NCI-H345 (cell line): ENCODE measurements at places on chromosomes 5 and 9.

- no peak for DNase-seq
Observed at GRCh38 chr9:89853931-89854330, 249.1 kb downstream of the GADD45G start.

DNA sequence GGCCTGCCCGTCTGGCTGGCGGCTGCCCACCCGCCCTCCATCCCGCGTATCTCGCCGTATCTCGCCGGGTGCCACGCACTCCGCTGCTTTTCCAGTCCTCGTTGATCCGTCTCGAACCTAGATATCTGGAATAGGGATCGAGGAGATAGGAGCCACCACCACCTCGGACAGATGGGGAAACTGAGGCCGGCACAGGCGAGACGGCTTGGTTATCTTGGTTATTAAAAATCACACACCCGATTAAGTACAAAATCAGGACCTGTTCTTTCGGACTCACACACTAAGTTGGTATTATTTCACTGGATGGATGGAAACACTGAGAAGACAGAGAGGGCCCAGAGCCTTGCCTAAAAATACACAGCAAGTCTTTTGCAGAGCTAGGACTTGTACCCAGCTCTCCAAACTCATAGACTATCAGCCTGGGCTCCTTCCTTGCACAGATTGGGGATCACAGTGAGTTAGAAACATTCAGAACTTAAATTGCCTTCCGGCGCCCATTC is 678 bp downstream of the SLC26A2 start:
- DNase-seq = peak; percentile 16

- no peak for DNase-seq
Observed at GRCh38 chr9:18037981-18038380, 436.0 kb upstream of the ADAMTSL1 start.

DNA sequence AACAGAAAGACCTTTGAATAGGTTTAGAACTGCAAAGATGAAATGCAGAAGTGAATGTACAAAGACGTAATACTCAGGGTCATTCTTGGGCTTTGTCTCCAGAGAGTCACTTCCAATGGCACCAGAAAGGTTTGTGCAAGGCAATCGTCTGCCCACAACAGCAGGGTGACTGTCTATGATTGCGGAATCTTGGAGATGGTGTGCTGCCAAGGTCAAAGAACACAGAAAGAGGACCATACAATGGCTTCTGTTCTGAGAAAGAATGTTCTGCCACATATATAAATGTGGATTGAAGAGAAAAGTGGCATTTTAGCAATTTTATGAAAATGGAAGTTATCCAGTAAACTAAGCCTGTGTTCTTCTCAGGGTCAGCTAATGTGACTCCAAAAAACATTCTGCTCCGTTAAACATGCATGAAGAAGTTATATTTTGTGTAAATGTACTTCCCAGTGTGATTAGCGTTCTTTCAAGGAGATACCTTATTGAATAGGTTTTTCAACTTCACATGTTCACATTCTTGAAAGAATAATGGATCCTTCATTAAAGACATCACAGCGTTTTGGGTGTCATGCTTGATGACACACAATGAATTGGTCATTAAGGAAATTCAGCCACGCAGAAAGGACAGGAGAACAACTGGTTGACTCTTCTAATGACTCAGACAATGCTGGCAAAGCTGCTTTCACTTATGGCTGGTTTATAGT is 73.4 kb upstream of the CDH6 start:
- DNase-seq = no peak

DNA sequence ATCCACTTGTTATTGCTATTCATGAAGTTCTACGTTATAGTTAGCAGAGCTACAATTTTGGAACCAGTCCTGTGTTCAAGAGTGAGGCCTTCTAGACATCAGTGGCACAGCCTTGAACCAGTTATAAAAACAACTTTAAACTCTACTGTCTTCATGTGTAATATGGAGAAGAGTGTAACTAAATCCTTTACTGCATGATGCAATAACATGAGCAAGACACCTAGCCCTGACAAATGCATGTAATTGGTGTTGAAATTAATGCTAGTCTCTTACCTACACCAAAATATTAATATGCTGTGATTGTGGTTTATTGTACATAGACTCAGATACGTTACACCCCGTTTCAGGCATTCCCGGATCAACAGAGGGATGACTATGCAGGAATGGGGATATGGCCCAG is 654.6 kb downstream of the IRX1 start:
- DNase-seq = no peak

DNA sequence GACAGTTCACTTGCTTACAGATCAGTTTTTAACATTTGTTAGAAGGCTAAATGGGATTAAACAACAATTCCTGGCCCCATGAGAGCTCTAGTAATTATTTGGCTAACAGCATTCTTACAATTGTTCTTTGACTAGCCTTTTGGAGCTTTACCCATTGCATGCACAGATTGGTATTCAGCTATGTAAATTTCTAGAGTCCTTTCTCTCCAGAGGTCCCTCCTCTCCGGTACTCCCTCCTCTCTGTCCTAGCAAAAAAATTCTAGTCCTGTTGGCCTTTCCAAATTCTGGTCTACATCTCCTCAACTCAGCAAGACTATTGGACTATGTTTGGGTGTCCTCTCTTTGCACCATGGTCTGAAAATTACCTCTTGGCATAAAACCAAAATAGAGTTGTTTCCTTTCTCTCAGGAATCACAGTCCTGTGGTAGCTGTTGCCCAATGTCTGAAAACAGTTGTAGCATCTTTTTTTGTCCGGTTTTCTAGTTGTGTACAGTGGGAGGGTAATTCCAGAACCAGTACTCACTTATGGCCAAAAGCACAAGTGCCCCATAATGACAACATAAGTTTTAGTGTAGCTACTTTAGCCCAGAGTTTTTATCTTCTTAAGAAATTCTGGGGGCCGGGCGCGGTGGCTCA is 18.1 kb downstream of the SAR1B start:
- no peak for DNase-seq

DNA sequence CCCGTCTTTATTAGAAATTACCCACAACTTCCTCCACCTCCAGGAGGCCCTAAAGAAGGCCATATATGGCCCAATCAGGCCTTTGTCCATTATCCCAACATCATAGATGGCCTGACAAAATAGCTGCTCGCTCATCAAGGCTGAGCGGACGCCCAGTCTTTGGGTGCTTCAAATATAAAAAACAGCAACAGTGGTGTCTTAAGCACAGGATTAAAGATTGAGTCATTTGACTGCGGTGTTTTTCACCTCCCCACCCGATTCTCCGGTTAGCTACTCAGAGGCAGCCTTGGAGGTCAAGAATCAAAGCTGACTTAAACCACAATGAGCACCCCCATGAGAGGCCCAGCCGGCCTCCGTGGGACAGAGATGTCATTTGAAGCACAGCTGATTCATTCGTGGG is 18.8 kb downstream of the S1PR3 start:
- no peak for DNase-seq

GRCh38 chr5:121121786-121122185 is 657.7 kb downstream of the PRR16 start:
- DNase-seq = no peak

GRCh38 chr9:118630079-118630478 is 739.2 kb downstream of the BRINP1 start:
- DNase-seq = no peak

- DNase-seq = no peak
Observed at GRCh38 chr5:68112658-68113057, 102.9 kb upstream of the PIK3R1 start.

GRCh38 chr5:15850939-15851341 is 328.7 kb downstream of the MARCHF11 start:
- DNase-seq = no peak

DNA sequence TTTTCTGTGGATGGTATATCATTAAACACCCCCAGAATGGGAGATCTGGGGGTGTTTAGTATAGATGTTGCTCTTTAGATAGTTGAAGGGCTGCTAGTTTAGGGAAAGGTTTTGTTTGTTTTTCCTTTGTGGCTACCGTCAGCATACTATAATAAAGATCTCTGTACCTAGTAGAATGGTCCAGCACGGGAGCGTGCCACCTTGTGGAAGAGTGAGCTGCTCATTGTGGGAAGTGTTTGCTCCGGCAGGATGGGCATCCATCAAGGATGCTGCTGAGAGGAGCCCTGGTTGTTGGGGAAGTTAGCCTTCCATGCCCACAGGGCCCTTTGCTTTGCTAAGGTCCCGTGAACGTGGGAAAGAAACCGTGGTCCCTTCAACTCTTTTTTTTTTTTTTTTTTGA is 113.1 kb downstream of the LIFR start:
- no peak for DNase-seq

- DNase-seq = no peak
Observed at GRCh38 chr9:15612962-15613361, 60.1 kb downstream of the CCDC171 start.

GRCh38 chr5:174096619-174097018 is 51.1 kb downstream of the NSG2 start:
- DNase-seq = no peak

- no peak for DNase-seq
Observed at GRCh38 chr9:12764150-12764549, 10.7 kb upstream of the LURAP1L start.

DNA sequence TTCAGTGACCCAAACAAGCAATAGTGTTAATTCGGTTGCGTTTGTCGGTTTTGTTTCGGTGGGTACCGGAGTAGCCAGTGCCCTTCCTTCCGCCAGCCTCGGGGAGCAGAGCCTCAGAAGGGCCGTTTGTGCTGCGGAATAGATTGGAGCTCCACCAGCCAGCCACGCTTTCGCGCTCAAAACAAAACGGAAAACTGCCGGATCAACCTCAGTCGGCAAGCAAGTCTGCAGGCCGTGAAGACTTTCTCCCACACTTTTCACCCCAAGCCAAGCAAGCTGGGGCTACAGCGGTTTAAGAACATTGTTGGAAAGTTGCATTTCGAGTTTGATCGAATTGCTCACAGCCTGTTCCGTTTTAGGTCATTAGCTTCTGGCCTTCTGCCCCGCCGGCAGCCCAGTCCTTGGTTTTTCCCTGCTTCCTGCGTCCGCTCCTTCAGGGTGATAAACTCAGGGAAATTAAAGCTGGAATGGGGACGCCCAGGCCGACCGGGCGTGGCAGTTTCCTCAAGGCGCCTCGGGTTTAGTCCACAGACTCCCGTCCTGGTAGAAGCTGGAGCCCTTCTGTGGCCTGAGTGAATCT is 803 bp upstream of the CCNO start:
- DNase-seq = peak; percentile 47

DNA sequence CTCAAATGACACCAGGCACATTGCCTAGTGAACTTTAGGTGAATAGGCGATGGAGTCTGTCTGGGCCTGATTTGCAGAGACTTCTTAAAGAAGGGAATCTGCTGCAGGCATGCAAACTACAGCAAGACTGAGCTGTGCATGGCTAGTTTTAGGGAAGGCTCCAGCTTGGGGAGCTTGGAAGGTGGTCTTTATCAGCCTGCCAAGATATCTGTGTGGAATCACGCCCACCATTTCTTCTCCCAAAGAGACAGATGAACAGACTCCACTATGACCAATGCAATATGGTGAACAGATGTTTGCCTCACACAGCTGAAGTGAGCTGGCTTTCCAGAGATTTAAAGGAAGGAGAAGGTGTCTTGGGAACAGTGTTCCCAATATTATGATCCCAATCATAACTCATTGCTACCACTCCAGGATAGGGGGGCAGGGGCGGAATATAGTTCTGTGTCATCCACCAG is 129.0 kb upstream of the HMHB1 start:
- DNase-seq = no peak

- no peak for DNase-seq
Observed at GRCh38 chr5:58523956-58524355, 32.7 kb downstream of the GAPT start.

DNA sequence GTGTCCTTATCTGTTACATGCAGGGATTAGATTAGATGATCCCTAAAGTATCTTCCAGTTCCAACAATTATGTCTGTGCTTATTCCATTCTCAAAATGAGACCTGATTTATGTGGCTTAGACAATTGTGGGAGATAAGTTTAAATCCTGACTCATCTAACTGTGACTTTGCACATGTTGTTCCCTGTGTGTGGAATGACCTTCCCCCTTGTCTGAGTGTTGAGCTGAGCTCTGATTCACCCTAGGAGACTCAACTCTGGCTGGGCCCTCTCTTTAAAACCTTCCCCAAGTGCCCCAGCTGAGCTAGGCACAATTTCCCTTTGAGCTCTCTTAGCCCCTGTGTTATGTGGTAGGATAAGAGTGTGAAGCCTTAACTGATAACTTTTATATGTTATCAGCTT is 118.9 kb upstream of the ELL2 start:
- DNase-seq = no peak

- DNase-seq = no peak
Observed at GRCh38 chr5:23991406-23991805, 484.0 kb downstream of the PRDM9 start.

DNA sequence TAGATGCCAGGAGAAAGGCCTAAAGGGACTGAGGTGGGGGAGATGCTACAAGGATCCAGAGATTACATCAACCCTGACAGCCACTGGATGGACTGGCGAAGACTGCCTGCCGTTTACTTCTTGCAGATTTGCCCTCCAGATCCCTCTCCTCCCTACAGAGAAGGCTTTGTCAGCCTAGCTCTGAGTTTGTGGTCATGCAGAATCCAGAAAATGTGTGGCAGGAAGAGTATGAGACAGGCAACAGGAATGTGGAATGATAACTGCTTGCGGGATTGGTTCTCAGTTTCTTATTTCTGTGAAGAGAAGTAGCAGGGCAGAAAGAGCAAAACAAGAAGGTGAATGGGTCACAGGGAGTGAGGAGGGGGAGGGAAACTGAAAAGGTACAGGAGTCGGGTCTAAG is 129.6 kb downstream of the TLE1 start:
- no peak for DNase-seq

DNA sequence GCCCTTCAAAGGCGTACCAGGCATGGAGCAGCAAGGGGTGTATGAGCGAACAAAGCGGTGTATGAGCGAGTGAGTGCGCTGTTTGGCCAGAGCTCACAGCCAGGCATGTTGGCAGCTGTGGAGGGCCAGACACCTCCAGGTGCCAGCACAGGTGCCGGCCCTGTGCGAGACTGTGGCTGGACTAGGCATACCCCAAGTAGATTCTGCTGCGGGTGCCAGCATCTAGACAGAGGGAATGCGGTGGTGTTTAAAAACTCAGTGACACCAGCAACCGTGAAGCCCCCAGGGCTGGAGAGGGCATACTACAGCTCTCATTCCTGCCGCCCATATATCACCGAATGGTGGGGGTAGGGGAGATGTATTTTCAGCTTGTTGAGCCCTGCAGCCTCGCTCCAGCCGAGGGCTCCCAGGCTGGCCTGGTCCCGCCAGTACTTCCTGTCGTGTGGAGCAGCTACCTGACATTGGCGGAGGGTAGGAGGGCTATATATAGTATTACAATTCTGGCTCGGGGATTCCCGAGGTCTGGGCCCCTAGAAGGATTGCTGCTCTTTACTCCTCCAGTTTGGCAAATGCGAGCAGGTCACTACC is 1829.6 kb upstream of the NUDT12 start:
- no peak for DNase-seq

GRCh38 chr9:34884747-34885189 is 73.3 kb upstream of the PHF24 start:
- no peak for DNase-seq

GRCh38 chr9:16509997-16510396 is 360.5 kb downstream of the BNC2 start:
- DNase-seq = no peak

- DNase-seq = no peak
Observed at GRCh38 chr5:9951865-9952516, 297.7 kb downstream of the ATPSCKMT start.

GRCh38 chr5:168308976-168309598 is 17.6 kb downstream of the WWC1 start:
- DNase-seq = no peak

- DNase-seq = peak; percentile 39
Observed at GRCh38 chr5:43555895-43556606, 826 bp downstream of the PAIP1 start.

GRCh38 chr5:59972043-59972442 is 78.5 kb upstream of the PDE4D start:
- DNase-seq = no peak

- no peak for DNase-seq
Observed at GRCh38 chr9:98795295-98795955, 930 bp downstream of the ANKS6 start.

GRCh38 chr5:172005708-172006320 is 624 bp downstream of the FBXW11 start:
- peak; percentile 16 for DNase-seq
